ENCODE measurements at places on chromosomes 5 and 9.

DNA sequence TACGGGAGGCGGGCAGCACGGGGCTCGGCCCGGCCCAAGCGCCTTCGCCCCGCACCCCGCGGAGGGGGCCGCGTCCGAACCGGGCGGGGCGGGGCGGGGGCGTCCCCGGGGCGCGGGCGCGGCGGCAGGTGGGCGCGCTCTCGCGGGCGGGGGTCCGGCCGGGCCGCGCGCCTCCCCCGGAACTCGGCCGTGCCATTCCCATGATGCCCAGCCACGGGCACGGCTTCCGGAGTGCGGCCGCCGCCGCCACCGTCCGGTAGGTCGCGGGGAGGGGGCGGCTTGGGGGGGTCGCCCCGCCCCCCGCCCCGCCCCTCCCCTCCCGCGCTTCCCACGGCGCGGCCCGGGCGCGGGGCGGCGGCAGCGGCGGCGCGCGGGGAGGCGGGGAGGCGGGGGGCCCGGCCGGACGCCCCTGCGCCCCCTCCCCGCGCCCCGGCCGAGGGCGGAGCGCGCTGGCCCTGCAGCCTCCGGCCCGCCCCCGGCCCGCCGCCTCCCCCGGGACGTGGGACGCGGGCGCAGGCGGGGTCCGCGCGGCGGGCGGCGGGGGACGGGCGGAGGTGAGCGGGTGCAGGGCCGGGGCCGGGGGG is at the start of gene PPP1R26:
TSS of gene PPP1R26 (plus strand) at position 314 of the 584 bp plus-strand sequence. CDS start 4,729 bp downstream, outside the sequence.
- no peak for DNase-seq

GRCh38 chr5:78720227-78720985 is 71.8 kb upstream of the LHFPL2 start:
- no peak for DNase-seq

DNA sequence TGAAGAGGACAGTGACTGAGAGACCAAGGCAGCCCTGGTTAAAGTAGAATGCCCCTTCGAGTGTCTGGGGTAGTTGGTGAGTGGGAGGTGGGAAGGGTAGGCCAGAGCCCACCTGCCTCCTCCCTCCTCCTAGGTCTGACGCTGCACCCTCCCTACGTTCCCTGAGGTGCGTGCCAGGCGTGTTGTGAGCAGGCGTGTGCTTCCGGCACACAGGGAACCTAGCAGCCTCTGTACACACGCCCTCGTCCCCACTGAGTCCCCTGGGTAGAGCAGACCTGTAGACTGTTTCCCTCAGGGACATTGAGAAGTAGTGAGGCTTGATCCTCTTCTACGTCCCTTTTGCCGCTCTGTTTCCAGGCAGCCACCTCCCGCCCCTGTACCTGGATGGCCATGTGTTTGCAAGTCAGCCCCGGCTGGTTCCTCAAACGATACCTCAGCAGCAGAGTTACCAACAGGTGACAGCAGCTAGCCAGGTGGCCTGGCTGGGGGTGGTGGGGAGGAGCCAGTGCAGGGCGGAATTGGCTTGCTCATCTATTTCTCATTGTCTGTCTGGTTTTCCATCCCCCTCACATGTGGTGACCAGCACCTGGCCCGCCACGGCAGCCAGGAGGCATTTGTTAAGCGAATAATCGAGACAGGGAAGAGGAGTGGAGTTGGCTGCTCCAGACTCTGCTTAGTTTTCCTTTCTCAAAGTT is 16.8 kb upstream of the POMT1 start:
- no peak for DNase-seq

DNA sequence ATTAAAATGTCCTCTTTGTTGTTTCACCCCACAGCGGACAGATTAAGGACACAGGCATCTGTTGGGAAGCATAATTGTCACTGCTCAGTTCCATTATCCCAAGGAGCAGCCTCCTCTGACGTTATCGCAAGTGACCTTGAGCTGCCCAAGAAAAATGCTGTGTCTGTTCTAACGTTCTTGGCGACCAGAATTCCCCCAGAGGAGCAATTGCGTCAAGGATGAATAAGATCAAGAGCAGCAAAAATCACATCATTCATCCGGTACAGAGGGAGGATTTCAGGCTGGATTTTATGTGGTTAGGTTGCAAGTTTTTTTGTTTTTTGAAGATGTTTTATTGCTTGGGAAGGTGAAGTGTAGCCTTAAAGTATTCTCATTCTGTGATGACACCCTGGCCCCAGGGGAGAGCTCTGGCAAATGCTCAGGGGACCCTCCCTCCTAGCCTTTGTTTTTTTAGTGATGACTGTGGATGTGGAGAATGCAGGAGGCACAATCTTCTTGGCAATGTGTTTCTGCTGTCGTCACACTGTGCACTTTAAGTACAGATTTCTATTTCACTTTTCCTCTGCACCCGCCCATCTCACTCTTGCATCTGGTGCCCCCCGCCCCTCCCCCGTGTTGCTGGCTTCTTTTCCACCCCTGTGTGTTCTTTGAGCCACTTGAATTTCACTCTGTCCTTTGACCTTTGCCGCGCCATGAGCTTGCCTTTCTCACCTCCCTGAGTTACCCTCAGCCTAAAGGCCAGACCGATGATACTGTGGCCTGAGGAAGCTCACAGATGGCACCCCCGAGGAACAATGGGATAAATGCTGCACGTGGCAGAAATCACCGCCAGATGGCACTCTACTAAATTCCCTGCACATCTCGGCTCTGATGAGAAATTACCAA is 308.5 kb downstream of the RAB3C start:
- peak; percentile 57 for DNase-seq
